GM12865 (cell line): ENCODE measurements at places on chromosomes 1 and 21.

DNA sequence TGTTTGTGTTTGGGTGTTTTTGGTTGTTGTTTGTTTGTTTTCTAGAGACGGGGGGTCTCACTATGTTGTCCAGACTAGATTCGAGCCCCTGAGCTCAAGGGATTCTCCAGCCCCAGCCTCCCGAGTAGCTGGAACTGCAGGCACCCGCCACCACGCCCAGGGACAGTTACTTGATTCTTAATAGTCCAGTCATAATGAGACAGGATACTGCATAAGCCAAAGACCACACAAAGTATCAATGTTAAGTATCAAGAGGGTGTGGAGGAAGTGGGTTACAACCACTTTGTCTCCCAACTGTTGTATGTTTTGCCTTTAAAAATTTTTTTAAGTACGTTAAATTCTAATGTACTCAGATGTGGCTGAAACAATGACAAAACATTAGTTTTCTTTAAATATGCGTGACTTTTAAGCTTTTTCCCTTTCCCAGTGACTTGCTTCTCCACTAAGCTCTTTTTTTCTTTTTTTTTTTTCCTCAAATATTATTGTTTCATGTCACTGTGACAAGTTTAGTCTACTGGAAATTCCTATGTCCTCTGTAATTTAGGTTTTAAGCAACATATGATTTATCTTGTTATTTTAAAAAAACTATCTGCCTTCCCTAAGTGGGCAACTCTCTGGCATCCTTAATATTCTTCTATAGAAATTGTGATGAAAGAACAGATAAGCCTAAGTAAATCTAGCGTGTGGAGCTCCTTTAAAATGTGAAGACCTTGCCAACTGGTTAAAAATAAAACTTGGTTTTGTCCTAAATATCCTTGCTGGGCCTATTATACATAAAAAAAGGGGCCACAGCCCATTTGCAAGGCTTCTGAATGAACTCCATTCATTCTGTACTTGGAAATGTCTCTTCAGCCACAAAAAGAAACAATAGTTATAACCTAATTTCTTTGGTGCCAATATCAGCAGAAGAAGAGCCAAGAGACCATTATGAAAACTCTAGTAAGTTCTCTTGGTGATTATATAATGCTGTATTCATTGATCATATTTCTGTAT lies 56.2 kb upstream of the DPH5 start:
- DNase-seq: peak; percentile 67

DNA sequence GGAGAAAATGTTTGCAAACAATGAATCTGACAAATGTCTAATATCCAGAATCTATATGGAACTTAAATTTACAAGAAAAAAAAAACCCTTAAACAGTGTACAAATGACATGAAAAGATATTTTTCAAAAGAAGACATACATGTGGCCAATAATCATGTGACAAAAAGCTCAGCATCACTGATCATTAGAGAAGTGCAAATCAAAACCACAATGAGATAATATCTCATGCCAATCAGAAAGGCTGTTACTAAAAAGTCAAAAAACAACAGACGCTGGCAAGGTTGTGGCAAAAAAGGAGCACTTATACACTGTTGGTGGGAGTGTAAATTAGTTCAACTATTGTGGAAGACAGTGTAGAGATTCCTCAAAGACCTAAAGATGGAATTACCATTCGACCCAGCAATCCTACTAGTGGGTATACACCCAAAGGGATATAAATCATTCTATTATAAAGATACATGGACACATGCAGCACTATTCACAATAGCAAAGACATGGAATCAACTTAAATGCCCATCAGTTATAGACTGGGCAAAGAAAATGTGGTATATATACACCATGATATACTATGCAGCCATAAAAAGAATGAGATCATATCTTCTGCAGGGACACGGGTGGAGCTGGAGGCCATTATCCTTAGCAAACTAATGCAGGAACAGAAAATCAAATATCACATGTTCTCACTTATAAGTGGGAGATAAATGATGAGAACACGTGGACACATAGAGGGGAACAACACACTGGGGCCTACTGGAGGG lies 123.2 kb downstream of the PTPRC start:
- no peak for DNase-seq

- peak; percentile 92 for DNase-seq
Measured at GRCh38 chr1:40312238-40313205, 4.6 kb downstream of the COL9A2 start.

DNA sequence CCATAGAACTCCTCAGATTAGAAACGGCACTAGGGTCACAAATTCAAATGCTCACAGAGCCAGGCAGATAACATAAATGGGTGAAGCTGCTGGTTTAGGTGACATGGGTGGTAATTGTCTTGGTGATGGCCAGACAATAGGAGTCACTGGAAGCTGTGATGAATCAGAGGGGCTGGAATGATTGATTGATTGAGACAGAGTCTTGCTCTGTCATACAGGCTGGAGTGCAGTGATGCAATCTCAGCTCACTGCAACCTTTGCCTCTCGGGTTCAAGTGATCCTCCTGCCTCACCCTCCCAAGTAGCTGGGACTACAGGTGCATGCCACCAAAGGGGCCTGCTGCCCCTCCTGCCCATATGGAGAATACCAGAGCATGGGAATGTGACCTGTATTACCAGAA lies 63.0 kb downstream of the HIVEP3 start:
- no peak for DNase-seq

- no peak for DNase-seq
Measured at GRCh38 chr1:64006276-64007051, 197.0 kb upstream of the UBE2U start.

DNA sequence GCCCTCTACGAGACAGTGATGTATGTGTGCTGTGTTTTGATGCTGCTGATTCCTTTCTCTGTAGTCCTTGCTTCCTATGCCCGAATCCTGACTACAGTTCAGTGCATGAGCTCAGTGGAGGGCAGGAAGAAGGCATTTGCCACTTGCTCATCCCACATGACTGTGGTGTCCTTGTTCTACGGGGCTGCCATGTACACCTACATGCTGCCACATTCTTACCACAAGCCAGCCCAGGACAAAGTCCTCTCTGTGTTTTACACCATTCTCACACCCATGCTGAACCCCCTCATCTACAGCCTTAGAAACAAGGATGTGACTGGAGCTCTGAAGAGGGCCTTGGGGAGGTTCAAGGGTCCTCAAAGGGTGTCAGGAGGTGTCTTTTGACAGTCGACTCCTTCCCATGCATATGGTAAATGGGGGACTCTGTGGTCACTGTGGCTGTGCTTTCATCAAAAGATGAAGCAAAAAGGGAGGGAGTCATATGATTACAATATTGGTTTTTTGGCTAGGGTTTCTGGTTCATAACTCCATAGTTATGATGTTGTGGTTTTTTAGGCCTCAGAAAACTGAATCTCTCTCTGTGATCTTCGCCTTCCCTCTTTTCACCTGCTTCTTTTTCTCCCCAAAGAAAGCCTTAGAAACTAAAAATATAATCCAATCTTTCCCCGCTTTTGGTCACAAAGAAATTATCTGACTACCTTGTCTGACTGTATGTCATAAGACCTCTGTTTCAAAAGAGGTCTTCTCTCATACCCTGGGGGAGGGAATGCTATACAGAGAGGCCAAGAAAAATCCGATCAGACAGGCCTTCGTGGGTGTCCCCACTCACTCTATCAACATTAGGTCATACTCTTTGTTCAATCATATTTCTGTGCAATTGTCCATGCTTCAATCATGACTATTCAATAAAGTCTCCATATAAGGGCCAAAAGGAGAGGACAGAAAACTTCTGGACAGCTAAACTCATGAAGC lies 4.2 kb downstream of the OR2T1 start:
- DNase-seq: no peak

DNA sequence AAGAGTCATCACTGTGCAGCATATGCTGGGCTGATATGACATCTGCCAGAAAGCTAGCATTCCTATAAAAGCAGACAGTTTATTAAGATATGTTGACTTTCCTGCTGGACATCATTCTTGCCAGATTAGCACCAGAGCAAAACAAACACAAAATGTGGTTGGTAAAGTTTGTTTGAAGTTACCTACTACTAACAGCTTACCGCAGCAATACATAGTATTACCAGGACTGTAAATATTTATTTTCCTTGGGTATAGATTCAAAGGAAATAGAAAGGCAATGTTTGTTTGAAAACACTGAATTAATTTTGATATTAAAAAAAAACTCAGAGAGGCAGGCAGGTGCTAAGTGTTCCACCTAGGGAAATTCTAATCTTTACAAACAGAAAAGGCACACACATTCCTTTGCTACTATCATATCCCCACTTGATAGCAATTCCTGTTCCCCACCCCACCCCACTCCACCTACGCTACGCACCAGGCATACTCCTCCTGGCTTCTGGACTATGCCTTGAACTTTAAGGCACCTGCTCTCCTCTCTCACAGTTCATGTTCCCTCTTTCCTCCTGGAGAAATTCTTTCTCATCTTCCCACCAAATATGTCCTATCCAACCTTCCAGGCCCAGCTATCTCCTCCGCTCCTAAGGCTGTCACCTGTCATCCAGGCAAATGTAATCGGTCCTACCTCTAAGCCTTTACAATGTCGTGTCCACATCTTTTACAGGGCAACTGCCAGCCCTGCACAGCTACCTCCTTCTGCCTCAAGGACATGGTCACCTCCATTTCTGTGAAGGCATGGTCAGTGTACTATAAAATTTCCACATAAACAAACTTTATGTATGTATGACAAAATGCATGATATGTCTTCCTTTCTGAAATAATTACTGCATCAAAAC lies 34.7 kb downstream of the PTPN14 start:
- DNase-seq: no peak

GRCh38 chr1:81678779-81679178 lies 122.0 kb upstream of the ADGRL2 start:
- DNase-seq: no peak

GRCh38 chr1:193042766-193043691 lies 16.1 kb downstream of the UCHL5 start:
- DNase-seq: no peak

GRCh38 chr21:23740463-23740862 lies 1866.8 kb downstream of the MRPL39 start:
- DNase-seq: no peak

- DNase-seq: no peak
Measured at GRCh38 chr1:56216218-56216617, 363.1 kb downstream of the PLPP3 start.

DNA sequence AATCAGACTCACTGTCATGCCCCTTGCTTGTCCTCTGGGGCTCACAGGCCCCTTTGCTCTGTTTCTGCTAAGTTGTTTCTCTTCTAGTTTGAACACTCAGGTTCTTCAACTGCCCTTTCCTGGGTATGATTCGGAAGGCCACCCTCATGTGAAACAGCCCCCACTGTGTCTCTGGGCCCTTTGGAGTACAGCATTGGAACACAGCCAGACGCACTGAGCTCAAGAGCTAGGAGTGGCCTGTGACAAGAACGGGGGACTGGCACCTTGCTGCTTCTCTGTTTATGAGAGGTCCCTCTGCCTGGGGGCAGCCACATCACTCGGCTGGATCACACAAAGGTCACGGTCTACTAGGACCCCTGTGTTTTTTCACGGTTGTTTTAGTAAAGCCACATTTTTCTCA lies 114.4 kb upstream of the ZC3H12A start:
- DNase-seq: no peak

DNA sequence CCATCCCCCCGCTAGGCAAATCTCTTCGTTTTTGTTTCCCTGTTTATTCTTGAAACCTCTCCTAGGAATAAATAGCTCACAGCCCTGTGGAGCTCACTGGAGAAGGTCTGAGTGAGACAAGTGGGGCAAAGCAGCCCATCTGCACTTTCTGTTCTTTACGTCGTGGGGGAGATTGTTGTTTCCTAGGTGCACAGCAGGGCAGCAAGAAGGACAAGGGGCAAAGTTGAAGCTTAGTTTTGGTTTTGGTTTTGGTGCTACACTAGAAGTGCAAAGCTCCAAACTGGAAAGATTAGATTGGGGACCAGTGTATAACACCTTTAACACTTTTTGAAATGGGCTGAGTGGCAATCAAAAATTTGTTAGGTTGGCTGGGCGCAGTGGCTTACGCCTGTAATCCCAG lies 76.6 kb downstream of the GPR88 start:
- DNase-seq: no peak

- DNase-seq: no peak
Measured at GRCh38 chr1:212909652-212910063, 40.7 kb upstream of the VASH2 start.

DNA sequence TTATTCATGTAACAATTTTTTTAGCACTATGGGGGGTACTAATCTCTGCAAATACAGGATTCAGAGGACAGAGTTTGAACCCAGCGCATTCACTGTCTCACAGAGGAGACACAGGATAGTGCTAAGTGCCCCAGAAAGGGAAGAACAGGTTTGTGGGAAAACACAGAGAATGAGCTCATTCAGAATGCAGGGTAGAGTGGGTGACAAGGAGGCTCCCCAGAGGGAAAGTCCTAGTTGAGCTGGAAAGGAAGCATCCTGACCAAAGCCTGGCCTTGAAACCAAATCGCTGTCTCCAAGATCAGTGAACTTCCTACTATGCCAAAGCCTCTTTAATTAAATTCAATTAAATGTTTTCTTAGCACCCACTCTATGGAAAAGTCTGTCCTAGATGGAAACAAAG lies 19.0 kb upstream of the RGS2 start:
- DNase-seq: no peak

DNA sequence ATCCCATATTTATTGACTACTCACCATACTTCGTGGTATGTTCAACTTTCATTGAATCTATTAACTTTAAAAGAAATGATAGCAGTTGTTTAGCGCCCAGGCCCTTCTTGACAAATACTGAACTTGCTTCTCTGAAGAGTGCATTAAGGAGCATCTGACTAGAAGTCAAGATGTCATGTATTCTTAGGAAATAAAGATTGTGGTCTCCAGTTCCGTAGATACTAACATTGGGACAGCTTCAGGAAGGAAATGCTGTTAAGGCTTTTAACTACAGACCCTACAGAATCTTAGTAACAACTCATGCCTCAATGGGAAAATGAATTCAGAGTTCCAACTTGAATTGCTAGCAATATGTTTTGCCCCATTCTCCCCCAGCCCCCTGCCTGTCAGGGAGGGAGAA lies 14.8 kb downstream of the LYST start:
- no peak for DNase-seq

DNA sequence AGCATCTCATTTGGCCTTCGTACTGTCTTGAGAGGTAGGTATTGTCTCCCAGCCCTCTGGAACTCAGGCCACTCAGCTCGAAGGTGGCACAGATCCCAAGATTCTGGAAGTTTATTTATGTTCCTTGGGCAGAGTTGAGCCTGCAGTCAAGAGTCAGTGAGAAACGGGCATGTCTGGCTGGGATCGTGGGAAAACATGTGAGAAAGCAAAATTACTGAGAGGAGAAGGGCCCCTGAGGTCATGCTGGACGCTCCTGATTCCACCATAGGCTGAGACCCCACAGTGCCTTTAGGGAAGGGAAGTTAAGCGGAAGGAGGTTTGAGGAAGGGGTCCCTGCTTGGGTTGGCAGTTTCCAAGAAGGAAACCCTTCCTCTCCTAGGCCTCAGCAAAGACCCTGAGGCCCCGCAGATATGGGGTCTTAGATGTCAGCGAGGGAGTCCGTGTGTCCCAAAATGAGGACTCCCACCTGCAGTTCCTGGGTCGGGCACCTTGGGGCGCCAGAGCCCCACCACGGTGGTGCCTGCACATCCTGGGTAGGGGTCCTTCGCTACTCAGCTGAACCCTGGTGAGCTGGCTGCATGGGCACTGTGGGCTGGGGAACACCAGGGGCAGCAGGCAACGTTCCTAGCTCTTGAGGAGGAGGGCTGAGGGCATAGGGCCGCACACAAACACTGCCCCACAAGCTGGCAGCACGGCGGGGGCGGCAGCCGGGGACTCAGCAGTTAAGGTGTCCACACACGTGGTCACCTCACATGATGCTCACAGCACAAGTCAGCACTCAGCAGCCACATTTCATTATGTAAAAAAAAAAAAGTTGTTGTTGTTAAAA lies 12.3 kb upstream of the SEMA4A start:
- no peak for DNase-seq
